IMR-90 (cell line): ENCODE measurements at places on chromosomes 5 and 9. TPM values are rescaled to one million over a fixed set of nuclear protein-coding genes. Genes with fewer than 3 reads are reported as not detected.

DNA sequence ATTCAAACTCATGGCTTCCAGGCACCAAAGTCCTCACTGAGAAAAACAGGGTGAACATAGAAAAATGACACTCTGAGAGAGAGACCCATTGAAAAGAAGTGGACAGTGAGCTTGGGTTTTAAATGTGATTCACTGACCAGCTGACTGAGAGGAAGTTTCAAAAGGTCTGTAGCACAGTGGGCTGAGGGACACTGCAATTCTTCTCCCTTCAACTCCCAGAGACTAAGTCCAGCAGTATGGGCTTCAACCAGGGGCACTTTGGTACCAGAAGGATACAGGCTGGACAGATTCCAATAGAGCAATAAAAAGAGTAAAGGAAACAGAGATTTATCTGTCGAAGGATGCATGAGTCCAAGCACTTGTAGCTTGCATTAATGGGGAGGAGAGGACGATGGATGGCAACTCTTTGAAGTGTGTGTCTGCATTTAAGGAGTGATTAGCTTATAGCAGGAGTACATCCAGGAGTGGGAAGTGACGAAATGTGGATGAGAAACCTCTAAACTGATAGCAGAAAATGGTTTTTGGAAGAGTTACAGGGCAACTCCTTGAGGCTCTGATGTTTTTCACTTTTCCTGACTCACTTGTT, 117.0 kb upstream of the ANKRD55 start:
- DNase-seq: no peak

DNA sequence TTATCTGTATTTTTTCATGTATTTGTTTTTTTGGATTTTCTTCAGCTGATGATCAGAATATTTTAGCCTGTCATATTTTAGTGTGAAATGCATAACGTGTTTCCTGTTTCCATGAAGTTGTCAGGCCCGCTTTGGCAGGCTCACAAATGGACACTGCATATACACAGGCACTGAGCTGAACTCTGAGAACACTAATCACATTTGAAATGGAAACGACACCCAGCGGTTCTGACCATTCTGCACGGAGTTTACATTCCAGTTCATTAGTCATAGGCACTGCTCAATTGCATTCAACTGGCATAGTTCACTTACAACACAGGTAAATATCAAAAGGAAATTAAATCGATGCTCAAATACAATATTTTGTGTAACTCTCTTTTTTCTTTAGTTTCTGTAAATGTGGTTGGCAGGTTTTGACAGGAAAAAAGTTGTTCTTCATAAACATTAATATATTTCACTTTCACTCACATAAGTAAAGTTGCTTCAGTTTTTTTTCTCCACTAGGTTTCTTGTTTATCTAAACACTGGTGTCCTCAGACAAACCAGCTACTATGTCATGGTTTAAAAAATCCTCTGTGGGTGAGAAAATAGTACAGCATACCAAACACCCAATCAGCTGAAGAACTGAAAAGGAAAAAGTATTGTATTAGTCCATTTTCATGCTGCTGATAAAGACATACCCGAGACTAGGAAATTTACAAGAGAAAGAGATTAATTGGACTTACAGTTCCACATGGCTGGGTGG, 559.0 kb upstream of the DAP start:
- DNase-seq: peak; percentile 12

GRCh38 chr9:74513221-74513620, 16.1 kb downstream of the RORB start:
- DNase-seq: no peak

- no peak for DNase-seq
Measured at GRCh38 chr5:40619421-40619820, 60.3 kb upstream of the PTGER4 start.

PTPN3 gene
- total RNA-seq: 0.72 and 0.83 TPM in 2 replicates

GRCh38 chr5:74099538-74100267, 473.7 kb downstream of the ARHGEF28 start:
- no peak for DNase-seq

DNA sequence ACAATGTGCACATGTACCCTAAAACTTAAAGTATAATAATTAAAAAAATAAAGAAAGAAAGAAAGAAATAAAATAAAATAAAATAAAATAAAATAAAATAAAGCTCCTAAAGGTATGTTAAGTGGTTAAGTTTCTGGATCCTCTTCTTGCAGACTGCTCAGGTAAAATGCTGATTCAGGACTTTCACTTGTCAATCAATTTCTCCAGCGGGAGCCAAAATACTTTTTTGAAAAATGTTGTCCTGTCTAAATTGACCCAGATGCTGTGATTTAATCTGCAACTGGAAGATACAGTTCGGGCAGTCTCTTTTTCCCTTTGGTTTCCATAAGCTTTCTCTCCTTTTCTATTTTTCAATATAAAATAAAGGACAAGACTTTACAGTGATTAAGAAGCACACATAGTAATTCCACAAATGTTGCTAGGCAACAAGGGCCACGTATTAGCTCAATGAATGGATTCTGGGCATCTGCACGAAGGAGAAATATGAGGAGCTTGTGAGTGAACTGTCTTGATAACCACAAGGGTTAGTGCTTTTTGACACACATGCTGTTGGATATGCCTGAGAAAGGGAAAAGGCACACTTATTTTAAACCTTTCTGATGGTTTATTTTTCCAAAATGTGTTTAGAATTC, 38.6 kb downstream of the HTR4 start:
- DNase-seq: peak; percentile 11

- peak; percentile 13 for DNase-seq
Measured at GRCh38 chr5:109833946-109834345, 144.2 kb downstream of the MAN2A1 start.

GRCh38 chr9:91193087-91193657, 168.5 kb downstream of the AUH start:
- DNase-seq: peak; percentile 100
